Activated naive CD8-positive, alpha-beta T cell treated with anti-CD3 and anti-CD28 coated beads for 36 hours (primary cell): ENCODE measurements at places on chromosomes 5 and 9. TPM values are rescaled to one million over a fixed set of nuclear protein-coding genes. Genes with fewer than 3 reads are reported as not detected.

Gene AIF1L
- total RNA-seq = 1.3 TPM

Gene PCDHGC4
- not detected for total RNA-seq

Gene F2RL1
- 2.9 TPM for total RNA-seq

Gene KCTD16
- total RNA-seq = 0.16 TPM

Gene PDZD2
- total RNA-seq = not detected

Gene EPB41L4B
- total RNA-seq = 0.74 TPM

Gene TMEM215
- total RNA-seq = not detected

Gene SPINK6
- total RNA-seq = not detected

Gene SLC36A2
- total RNA-seq = not detected

Gene BHMT2
- not detected for total RNA-seq

Gene TPPP
- 0.08 TPM for total RNA-seq

Gene AOPEP
- total RNA-seq = 6.8 TPM

Gene GRPEL2
- 56.4 TPM for total RNA-seq

DNA sequence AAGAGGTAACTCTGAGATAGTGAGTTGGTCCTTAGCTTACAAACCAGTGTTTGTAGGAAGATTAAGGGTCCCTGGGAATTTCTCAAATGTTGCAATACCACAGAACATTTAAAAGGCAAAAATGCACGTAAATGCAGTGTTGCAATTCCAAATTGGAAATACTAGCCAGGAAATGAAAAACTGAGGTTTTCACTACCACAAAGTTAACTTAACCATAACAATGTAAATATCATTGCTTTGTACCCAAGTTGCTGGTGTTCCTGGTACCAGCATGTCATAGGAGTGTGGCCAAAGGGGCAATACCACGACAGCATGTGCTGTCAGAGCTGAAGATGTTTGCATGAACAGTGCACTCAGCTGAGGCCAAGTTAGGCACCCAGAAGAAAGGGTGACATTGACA, 382.9 kb downstream of the GLIS3 start:
- no peak for DNase-seq

GRCh38 chr9:77588271-77588937, 59.7 kb downstream of the GNA14 start:
- no peak for DNase-seq

DNA sequence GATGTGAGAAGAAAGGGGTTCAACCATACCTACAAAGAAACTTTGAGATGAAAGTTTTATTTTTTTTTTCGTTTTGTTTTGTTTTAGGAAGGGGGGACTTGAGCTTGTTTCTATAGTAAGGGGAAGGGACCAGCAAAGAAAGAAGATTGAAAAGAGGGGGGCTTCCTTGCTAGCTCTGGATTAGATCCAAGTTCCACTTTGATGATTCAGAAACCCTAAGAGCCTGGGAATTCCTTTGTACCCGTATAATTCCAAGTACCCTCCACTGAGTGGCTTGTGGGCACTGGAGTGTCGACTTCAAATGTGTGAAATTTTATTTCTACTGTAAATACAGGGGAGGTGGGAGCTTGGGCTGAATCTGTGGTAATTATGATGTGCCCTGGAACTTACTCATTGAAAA, 10.9 kb downstream of the MAMDC2 start:
- DNase-seq = no peak

- DNase-seq = no peak
These were observed 44.6 kb upstream of the FOXE1 start for GRCh38 chr9:97808415-97808814.

DNA sequence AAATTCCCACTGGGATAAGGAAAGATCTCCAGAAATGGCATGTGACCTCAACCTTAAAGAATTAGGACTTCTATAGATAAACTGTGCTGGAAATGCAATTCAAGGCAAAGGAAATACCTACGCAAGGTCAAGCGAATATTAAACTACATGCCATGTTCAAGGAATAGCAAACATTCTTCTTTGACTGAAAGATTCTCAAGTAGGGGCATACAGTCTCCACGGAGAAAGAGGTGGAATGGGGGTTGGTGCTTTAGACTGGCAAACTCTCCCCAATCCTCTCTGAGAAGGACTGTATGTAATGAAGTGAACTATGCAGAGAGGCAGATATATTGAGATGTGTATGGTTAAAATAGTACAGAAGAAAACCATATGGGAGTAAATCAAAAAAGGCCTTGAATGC, 6.1 kb downstream of the RICTOR start:
- no peak for DNase-seq

DNA sequence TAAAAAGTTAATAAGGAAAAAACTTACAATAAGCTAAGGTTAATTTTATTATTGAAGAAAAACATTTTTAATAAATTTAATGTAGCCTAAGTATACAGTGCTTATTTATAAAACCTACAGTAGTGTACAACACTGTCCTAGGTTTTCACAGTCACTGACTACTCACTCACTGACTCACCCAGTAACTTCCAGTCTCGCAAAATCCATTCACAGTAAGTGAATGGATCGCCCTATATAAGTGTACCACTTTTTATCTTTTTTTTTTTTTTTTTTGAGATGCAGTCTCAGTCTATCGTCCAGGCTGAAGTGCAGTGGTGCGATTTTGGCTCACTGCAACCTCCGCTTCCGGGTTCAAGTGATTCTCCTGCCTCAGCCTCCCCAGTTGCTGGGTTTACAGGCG, 47.7 kb downstream of the FNIP1 start:
- DNase-seq = no peak

DNA sequence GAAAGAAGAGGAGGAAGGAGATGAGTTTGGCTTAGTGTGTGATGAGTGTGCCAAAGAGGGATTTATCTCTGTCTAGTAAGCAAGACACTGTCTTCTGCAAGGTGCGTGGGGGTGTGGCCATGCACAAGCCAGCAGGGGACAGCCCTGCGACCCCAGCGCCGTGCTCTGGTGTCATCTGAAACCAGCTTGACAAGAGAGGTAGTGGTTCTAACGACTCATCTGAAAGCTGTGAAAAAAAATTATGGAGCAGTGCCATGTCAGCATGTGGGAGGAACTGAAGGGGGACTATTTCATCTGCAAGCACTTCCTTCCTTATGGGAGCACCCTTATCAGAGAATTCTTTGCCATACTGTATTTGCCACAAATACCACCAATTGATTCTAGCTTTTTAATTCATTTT, 398.6 kb downstream of the PSAT1 start:
- DNase-seq = no peak

GRCh38 chr9:95383185-95383676, 65.7 kb upstream of the FANCC start:
- DNase-seq = no peak

DNA sequence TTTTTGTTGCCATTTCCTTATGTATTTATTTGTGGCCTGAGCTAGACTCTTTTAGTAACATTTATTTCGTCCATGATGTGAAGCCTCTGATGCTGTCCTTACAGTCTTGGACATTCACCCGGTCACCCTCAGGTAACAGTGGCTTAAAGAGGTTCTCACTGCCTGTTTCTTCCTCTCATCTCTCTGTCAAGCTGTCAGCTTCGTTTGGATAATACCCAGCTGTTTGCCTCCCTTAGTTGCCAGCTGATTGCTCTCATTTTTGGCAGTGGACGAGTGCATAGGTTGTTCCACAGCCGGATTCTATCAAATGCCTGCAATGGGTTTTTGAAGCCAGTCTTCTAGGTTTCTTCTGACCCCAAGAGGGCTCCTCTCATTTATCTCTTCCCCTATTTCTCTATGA, 427.7 kb downstream of the MED10 start:
- DNase-seq = no peak

- no peak for DNase-seq
These were observed 107.3 kb downstream of the AOPEP start for GRCh38 chr9:94833802-94834201.

DNA sequence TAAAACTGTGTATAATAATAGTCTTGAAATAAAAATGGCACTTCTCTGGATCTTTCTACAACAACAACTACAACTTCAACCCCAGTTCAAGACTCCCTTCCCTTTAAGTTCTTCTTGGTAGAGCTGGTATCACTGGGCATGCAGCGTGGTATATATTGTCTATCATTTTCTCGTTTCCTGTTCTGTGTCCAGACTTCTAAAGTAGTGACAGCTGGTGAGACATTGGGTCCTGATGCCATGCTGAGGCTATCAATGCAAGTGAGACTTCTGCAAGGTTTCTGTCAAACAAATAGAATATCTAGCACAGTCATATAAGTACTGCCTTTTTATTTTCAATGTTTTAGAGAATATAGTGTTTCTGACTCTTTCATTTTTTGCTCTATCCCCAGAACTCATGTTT, 123.0 kb upstream of the GRIN3A start:
- no peak for DNase-seq

DNA sequence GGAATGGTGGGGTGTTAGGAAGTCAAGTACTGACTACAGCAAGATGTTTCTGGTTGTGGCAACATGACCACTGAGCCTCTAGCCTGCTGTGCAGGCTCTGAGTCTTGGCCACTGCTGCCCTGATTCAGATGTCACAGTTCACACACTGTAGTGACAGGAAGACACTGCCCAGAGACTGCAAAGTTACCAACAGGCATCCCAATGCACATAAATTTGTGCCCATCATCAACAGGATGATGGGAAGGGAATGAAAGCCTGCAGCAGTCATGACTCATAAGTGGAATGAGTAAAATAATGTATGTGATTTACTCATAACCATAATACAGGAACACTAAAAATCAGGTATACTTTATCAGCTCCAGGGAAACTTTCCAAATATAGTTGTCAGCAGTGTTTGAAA, 251.6 kb upstream of the HAPLN1 start:
- no peak for DNase-seq

- DNase-seq = no peak
These were observed 17.1 kb downstream of the IGIP start for GRCh38 chr5:140142856-140143255.

GRCh38 chr9:110036286-110036685, 171.7 kb downstream of the C9orf152 start:
- no peak for DNase-seq

- no peak for DNase-seq
These were observed 8.2 kb downstream of the SH3GL2 start for GRCh38 chr9:17587113-17587512.

DNA sequence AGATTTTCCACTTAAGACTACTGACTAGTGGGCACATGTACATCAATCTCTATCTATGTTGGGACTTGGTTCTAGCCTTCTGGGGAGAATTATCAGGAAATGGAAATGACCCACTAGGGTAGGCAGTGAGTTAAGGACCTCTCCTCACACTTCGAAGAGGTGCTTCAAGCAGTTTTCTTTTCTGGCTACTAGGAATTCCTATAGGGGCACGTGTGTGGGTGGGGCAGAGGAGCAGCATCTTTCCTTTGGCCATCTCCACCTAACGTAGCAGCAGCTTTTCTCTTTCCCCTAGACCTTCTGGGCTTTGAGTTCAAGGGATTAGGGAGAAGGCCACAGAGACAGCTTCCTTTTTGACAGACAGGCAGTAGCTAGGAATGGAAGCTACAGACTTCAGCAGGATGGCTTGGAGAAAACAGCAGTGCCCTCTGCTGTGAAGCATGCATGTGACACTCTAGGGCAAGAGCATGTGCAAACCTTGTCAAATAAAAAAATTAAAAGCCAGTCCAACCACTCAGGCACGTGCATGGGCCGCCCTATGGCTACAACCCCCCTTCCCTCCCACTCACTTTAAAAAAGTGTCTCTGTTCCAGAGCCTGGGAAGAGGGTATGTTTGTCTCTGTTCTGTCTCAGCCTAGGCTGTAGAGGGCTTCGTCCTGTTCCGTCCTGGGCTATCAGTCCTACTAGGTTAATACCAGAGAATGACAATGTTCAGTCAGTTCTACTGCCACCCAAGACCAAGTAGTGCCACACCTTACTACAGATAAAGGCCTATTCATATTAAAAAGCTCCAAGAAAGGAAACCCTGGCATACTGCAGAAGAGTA, 8.7 kb upstream of the GFRA3 start:
- no peak for DNase-seq

DNA sequence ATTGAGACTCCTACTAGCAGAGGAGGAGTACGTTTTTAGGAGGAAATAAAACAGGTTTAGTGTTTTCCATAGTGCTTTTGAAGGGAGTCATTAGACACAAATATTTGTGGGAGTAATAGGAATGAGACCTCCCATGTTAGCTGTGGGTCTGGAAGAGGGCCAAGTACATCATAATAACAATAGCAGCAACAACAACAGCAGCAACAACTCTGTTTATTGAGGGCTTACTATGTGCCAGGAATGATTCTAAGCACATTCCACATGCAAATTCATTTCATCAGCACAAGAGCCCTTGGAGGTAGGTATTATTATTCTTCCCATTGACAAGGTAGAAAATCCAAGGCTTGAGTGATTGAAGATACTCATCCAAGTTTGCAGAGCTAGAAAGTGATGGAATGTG, 384.2 kb upstream of the RPS23 start:
- no peak for DNase-seq
